ENCODE measurements at places on chromosomes 7 and 10. TPM values are rescaled to one million over a fixed set of nuclear protein-coding genes. Genes with fewer than 3 reads are reported as not detected.

Gene TCF7L2
- 22.4 TPM for total RNA-seq

Gene OR2A42
- total RNA-seq: 0.16 TPM

Gene CLDN4
- total RNA-seq: 0.66 TPM

Gene PYROXD2
- total RNA-seq: 18.5 TPM

Gene RSPH10B
- total RNA-seq: not detected

Gene CTAGE15
- total RNA-seq: not detected

Gene MOGAT3
- not detected for total RNA-seq

Gene CEP41
- total RNA-seq: 3.9 TPM

Gene SLC29A4
- total RNA-seq: 2.2 TPM

Gene MYO1G
- 2.4 TPM for total RNA-seq

Gene MEIG1
- total RNA-seq: not detected

Gene LIPK
- not detected for total RNA-seq

Gene LDB3
- 45.8 TPM for total RNA-seq

Gene HOXA3
- total RNA-seq: 7.5 TPM

Gene PAPOLB
- total RNA-seq: 0.13 TPM

Gene HMX2
- total RNA-seq: not detected

Gene PRKAR1B
- total RNA-seq: 12.3 TPM

Gene LLCFC1
- not detected for total RNA-seq

Gene DMBT1
- not detected for total RNA-seq

Gene DGKI
- 0.27 TPM for total RNA-seq

Gene ZNF37A
- 30.6 TPM for total RNA-seq

Gene MYH16
- total RNA-seq: not detected

Gene SUV39H2
- 4.4 TPM for total RNA-seq

Gene WNT2
- total RNA-seq: 1.1 TPM

Gene LRRTM3
- total RNA-seq: 0.16 TPM

Gene FAM25A
- total RNA-seq: not detected

Gene PLEKHS1
- total RNA-seq: not detected

Gene FAM25C
- not detected for total RNA-seq

Gene ZNF239
- total RNA-seq: 3.6 TPM

Gene PNLIPRP3
- not detected for total RNA-seq

Gene VSIR
- 62.5 TPM for total RNA-seq

Gene LIPF
- total RNA-seq: not detected

Gene NPC1L1
- total RNA-seq: 0.16 TPM

Gene DUSP5
- 3.9 TPM for total RNA-seq

Gene CABCOCO1
- 0.94 TPM for total RNA-seq

Gene OR6B1
- not detected for total RNA-seq

Gene CREB5
- 13.2 TPM for total RNA-seq

Gene NKX2-3
- total RNA-seq: not detected

Gene TBXAS1
- total RNA-seq: 8.4 TPM

Gene SPACDR
- total RNA-seq: not detected

Gene TOMM7
- 167 TPM for total RNA-seq

Data from gastroesophageal sphincter (tissue), 4 donors.